Urothelium cell line (cell line): ENCODE measurements at places on chromosomes 6 and 20.
A peak's percentile ranks its signal among the peaks of the same experiment; 100 is the strongest.

- no peak for DNase-seq
Observed at GRCh38 chr20:40967700-40968099, 60.9 kb upstream of the TOP1 start.

DNA sequence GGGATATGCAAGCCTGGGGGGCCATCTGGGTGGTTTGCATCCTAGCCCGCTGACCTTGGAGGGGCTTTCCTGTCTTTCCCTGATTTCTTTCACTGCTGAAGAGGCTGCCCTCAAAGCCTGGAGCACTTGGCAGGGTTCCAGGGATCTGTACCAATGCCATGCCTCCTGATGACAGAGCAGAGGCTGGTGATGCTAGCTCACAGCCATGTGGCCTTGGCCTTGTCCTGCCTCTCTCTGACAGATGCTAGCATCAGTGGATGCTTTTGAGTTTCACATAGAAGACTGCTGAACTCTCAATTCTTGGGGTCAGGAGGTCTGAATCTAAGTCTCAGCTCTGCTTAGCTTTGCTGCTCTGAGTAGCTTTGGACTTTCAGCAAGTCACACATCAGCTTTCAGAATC is 21.9 kb upstream of the RREB1 start:
- DNase-seq: no peak

DNA sequence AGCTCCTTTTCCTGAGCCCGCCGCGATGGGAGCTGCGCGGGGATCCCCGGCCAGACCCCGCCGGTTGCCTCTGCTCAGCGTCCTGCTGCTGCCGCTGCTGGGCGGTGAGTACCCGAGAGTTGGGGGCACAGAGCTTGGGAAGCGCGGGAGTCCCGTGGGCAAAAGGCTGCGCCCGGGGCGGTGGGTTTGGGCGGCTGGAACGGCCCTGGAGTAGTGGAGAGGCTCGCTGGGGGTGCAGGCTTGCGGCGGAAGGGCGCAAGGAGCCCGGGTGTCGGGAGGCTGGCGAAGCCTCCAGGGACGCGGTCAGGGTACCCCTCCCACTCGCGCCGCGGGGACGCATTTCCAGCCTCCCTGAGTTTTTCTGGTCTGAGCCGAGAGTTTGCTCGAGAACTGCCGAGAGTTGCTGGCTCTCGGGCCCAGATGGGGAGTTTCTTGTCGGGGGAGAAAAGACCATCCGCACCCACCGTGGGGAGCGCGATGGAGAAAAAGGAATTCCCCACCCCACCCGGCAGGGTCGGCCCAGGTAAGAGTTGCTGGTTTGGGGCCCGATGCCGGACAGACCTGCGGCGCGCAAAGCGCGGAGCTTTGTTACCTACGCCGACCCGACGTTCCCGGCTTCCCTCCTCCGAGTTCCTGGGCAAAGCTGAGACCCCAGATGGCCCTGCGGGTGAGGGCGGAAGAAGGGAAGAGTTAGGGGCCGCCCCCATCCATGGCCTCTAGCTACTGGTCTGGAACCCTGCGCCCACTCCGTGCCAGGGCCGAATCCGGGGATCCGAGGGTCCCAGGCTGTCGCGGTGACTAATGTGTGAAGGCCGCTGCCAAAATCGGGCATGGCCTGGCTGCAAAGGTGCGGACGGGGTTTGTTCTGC is 584 bp downstream of the PTK7 start:
- DNase-seq: peak; percentile 46

DNA sequence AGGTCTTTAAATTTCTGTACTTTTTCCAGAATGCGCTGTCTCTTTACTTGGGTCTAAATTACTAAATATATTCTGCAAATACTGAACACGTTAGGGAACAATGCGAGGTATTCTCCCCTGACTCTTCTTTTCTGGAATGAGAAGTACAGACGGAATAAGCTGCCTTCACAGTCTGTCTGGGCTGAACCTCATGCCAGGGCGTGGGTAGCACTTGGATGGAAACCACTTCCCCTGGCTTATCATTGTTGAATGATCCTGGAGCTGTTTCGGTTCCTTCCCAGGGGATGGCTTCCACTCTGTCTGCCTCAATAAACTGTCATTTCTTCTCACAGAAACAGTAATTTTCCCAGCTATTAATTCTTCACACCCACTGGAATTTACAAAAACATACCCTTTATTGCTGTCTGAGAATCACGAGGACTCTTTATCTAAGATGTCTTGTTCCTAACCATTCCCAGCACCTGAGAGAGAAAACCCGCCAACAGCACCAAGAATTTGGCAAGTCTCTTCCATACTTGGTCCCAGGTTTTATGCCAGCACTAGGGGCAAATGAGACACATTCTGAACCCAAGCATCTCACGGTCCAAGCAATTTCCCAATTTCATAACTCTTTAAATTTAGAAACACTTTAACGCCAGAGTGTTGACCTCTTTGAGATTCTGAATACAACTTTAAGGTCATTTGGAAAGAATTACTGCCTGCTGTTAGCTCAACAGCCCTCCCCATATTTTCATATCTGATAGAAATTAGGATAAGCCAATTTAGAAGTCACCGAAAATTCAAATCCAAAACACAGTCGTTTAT is 43.2 kb upstream of the ADGRF5 start:
- DNase-seq: no peak

DNA sequence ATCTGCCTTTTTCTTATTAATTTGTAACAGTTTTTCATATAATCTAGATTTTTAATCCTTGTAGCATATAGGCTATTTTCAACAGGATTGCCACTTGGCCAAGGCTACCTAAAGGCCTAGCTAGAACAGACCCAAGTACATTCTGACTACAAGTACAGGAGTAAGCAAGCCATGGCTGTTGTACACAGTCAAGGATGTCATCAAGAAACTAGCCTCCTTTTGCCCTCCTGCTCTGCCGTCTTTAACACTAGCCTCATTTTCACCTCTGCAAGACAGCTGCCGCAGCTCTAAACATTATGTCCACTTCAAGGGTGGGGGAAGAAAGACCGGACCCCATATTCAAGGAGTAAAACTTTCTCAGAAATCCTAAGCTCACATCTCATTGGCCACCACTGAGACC is 45.1 kb downstream of the EPB41L2 start:
- no peak for DNase-seq

- DNase-seq: no peak
Observed at GRCh38 chr6:132568611-132569010, 1.5 kb upstream of the TAAR6 start.

GRCh38 chr6:44235269-44235668 is 11.6 kb upstream of the HSP90AB1 start:
- no peak for DNase-seq

DNA sequence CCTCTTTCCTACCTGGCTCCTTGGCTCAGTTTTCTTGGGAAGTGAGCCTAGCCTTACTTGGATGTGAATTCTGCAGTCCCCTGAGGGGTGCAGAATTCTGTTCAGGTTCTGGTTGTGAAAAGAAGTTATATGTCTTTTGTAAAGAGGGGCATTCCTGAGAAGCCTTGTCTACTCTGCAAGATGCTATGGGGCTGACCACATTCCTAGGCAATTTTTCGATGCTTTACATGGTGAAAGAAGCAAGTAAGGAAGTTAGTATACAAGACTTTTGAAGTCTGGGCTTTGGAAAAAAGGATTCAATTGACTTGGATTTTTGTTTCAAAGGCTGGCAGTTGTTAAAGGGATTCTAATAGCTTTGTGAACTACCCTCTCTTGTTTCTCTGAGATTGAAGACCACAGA is 167.9 kb upstream of the STMND1 start:
- DNase-seq: no peak
